Progenitor cell of endocrine pancreas (in vitro differentiated cells): ENCODE measurements at places on chromosomes 5 and 9.

DNA sequence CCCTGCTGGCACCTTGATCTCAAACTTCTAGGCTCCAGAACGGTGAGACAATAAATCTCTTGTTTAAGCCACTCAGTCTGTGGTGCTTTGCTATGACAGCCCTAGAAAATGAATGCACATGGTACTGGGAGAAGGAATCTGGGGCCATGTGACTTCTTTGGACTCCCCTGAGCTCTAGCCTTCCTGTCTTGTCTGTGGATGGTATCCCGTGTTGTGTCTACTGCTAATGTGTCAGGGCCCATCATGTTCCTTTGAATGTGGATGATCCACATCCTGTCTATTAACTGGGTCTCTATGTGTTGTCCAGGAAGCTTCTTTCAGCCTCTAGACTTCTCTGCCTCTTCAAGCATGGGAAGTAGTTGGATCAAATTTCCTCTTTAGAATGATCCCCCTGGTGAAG, 25.1 kb downstream of the IL7R start:
- DNase-seq, result no peak

DNA sequence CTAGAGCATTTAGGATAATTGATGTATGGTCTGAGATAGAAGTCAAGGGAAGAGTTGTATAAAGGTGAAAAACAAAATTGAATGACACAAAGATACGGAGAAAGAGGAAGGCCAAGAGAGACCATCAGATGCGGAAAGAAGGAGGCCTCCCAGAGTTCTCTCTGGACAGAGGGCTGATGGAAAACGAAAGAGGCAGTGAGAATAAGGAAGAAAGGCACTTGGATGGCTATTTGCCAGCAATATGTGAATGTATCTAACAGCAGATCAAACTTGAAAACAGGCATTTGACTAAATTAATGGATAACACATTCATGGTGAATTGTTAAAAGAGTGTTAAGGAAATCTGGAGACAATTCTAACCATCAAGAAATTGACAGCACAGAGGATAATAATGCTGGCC, 2.4 kb upstream of the DOCK8 start:
- DNase-seq, result no peak

DNA sequence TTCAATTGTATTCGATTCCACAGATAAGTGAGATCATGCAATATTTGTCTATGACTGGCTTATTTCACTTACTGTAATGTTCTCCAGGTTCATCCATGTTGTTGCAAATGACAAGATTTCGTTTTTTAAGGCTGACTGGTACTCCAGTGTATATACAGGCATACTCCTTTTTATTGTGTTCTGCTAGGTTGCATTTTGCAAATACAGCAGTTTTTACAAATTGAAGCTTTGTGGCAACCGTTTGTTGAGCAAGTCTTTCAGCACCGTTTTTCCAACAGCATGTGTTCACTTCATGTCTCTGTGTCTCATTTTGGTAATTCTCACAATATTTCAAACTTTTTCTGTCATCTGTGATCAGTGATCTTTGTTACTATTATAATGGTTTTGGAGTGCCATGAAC, 82.7 kb downstream of the DMXL1 start:
- no peak for DNase-seq

GRCh38 chr5:8306288-8306896, 437.4 kb downstream of the MTRR start:
- DNase-seq, result no peak

- DNase-seq, result no peak
These were observed 151.6 kb downstream of the SIL1 start for GRCh38 chr5:139046551-139046950.

DNA sequence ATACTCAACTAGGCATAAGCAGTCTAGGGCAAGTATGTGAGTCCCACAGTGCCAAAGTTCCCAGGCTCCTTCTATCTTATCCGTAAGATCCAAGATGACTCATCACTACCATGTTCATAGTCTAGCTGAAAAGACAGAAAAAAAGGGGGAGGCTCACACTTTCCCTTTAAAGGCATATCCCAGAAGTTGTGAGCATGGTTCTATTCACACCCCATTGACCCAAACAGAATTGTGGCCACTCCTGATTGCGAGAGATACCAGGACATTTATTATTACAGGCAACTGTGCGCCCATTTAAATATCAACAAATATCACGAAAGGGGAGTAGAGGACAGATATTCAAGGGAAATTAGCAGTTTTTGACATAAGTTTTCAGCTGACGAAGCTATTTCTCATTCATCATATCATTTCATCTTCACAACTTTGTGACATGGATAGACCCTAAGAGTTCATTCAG, 8.1 kb upstream of the PFDN1 start:
- DNase-seq, result no peak

DNA sequence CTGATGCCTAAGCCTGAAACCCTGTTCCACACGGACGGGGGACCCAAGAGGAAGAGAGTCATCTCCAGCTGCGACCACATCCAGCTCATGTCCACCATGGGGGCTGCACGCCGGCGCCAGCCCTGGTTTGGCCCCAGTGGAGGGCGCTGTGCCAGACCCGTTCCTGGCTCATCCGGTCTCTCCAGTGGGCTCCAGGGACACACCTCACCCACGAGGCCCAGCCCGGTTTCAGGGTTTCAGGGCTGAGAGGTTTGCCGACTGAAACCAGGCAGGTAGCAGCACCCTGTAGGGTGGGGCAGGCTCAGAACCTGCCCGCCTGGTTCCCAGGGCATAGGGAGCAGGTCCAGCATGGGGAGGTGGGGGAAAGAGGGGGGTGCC, 71.4 kb upstream of the STXBP1 start:
- no peak for DNase-seq

- DNase-seq, result no peak
These were observed 172.2 kb downstream of the ZSWIM6 start for GRCh38 chr5:61504143-61504770.

- peak; percentile 81 for DNase-seq
These were observed at the start of gene LIFR for GRCh38 chr5:38556599-38557307. LIFR (minus strand) TSS chr5:38556646; CDS start chr5:38530647, 25,999 bp downstream.

DNA sequence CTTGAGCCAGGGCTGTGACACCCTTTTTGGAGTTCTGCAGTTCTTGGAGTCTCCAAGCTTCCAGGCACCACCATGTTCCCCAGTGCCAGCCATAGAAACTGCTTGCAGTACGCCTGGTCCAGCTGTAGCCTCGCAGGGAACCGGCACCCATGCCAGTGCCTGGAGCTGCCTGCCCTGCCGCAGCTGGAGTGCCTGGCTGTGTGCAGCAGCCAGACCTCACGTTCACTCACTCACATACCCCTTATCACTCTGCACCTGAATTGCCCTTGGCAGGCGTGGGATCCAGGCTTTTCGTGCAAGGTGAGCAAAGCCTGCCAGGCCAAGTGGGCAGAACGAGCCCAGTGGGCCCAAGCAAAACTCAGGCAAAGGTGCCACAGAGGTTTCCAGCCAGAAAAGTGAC, 77.8 kb upstream of the SHB start:
- DNase-seq, result no peak
